ENCODE measurements at places on chromosomes 11 and 22.

- DNase-seq = no peak
Observed at GRCh38 chr22:29593923-29594322, 9.5 kb upstream of the NF2 start.

DNA sequence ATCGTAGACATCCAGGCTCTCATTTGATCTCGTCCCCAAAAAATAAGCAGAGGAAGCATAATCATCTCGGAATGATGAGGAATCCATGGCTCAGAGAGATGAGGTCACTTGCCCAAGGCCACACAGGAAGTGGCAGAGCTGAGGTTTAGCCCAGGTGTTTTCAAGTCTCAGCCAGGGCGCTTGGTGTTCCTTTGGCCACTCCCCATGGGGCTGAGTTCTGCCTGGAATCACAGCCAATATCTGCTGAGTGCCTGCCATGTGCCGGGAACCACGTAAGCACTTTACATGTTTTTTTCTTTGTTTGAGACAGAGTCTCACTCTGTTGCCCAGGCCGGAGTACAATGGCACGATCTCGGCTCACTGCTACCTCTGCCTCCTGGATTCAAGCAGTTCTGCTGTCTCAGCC, 29.5 kb upstream of the MYH9 start:
- no peak for DNase-seq

DNA sequence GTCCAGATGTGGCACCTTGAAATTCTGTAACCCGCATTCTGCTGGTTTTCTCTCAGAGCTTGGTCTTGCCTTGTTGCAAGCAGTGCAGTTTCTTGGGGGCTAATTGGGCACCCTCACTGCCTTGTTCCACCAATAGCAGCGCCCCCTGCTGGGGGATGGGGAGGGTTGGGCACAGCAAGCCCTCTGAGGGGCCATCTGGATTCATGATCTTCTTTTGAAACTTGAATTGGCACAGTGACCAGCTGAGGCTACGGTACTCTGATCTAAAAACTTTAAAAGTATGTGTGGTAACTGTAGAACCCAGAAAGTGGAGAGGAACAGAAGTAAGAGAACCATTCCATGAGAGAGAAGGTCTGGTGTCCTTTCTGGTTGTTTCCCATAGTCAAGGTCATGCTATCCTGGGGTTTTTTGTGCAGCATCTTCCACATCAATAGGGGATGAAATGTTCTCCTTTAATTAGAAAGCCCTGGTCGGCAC, 64.2 kb downstream of the MED15 start:
- DNase-seq = no peak

- no peak for DNase-seq
Observed at GRCh38 chr11:115084231-115084630, 405.9 kb downstream of the NXPE2 start.

GRCh38 chr11:111624608-111625007, 22.4 kb downstream of the SIK2 start:
- DNase-seq = no peak

All from KG1 (cell line).